ENCODE measurements at places on chromosomes 6 and 20.

- no peak for DNase-seq
These were observed 2.3 kb downstream of the TENT5A start for GRCh38 chr6:81750200-81750599.

GRCh38 chr20:53949319-53949839 lies 121.0 kb downstream of the BCAS1 start:
- peak; percentile 91 for DNase-seq

- DNase-seq: no peak
These were observed 23.9 kb downstream of the CNR1 start for GRCh38 chr6:88142297-88142668.

DNA sequence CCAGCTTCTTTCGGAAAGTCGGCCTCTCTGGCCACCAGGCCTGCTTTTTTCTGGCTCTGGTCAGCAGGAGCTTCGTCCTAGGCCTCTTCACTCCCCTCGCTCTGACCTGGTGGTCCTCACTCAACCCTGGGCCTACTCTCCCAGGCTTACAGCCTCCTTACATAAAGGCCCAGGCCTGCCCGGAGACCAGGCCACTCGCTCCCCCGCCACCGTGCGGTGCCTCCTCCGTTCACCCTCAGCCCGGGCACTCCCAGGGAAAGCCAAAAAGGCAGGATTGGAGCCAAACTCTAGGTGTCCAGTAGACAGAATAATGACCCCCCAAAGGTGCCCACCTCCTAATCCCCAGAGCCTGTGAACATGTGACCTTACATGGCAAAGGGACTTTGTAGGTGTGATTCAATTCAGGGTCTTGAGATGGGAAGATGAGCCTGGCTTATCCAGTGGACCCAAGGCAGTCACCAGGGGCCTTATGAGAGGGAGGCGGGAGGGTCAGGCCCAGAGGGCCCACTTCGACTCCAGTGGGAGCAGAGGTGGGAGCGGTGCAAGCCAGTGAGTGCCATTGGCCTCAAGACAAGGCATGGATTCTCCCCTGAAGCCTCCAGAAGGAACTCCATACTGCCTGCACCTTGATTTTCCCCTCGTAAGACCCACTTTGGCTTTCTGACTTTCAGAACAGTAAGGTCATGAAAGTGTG lies 118.6 kb upstream of the PTPN1 start:
- DNase-seq: no peak

- DNase-seq: no peak
These were observed 248.8 kb upstream of the PRND start for GRCh38 chr20:4472906-4473305.

GRCh38 chr20:7760247-7761031 lies 179.8 kb downstream of the HAO1 start:
- DNase-seq: peak; percentile 80

GRCh38 chr6:166907373-166907841 lies 48.9 kb downstream of the RNASET2 start:
- DNase-seq: no peak

DNA sequence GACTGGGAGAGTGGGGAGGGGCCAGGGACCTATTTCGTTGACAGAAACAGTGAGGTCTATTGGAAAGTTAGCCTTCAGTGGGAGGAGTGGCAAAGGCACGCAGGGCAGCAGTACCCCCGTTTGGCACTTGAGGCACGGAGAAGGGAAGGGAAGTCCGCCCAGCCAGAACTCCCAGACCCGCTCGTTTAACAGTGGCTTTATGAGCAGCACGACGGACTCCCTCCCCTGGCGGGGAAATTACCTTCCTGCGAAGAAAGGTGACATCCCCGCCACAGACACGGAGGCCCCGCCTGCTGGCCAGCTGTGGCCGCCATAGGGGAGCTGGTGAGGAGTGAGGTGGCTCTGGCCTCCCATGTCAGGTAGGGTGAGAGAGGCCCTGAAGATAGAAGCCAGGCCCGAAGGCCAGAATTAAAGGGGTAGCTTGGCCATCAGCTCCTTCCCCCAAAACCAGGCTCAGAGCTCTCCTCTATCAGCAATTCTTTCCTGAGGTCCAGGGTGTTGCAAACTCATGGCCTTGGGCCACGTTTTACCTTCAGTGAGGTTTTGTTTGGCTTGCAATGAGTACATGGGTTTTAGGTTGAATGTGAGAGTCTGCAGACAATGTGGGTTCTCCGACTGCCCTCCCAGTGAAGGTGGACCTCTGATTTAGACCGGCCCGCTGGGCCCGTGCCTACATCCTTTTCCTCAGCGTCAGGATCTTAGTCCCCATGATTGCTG lies 123.7 kb downstream of the MRPL14 start:
- DNase-seq: no peak

DNA sequence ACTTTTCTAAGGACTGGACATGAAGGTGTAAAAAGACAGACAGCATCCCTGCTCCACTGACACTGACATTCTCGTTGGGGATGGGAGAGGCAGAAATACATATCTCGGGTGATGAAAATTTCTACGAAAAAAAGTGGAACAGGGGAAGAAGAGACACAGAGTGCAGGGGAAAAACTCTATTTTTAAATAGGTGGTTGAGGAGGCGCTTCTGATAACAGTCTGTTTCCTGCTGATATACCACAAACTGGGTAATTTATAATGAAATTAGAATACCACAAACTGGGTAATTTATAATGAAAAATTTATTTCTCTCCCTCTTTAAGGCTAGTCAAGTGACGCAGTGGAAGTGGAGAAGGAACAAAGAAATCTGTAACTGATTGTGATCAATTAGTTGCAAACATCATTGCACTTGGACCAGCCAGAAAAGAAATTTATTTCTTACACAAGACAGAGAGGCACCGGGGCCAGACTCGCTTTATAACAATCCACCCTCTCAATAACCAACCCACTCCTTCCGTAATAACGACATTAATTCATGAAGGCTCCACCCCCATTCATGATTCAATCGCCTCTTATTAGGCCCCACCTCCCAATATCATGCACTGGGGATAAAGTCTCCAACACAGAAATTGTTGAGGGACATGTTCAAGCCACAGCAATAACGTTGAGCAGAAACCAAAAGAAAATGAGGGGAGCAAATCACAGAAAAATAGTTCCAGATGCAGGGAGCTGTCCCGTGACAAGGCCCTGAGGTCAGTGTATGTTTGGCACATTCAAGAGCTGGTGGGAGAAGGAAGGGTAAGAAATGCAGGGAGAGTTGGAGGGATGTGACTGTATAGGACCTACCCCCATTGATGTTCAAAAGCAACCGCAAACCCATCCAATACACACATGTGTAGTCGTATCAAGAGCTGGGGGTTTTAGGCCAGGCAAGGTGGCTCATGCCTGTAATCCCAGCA lies 6.6 kb upstream of the SRSF6 start:
- no peak for DNase-seq

DNA sequence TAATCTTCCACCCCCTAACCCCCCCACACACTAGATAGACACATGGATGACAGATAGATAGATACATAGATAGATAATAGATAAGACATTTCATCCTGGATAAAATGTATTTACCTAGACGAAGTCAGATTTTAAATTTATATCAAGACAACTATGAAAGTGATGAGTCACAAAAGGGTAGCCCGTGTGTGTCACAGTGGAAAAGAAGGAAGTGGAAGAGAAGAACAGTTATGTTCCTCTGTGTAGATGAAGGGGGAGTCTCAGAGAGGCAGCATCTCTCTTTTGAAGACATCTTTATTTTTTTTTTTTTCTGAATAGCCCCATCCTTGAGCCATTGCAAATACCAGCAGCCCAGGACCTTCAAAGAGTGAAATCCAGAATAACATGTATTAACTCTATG lies 121.7 kb upstream of the VGLL2 start:
- DNase-seq: no peak

- no peak for DNase-seq
These were observed 6.3 kb downstream of the ZMYND8 start for GRCh38 chr20:47350181-47350550.

GRCh38 chr6:44024574-44025219 lies 102.6 kb downstream of the MRPL14 start:
- no peak for DNase-seq

DNA sequence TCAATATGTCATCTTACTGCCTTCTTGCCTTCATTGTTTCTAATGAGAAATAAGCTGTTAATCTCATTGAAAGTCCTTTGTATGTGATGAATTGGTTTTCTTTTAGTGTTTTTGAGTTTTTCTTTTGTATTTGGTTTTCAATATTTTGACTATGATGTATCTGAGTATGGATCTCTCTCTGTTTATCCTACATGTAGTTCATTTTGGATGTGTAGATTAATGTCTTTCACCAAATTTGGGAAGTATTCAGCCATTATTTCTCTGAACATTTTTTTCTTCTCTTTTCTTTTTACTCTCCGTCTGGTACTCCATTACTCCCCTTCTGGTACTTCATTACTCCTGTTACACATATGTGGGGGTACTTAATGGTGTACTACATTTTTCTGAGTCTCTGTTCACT lies 337.0 kb upstream of the RNF24 start:
- no peak for DNase-seq

DNA sequence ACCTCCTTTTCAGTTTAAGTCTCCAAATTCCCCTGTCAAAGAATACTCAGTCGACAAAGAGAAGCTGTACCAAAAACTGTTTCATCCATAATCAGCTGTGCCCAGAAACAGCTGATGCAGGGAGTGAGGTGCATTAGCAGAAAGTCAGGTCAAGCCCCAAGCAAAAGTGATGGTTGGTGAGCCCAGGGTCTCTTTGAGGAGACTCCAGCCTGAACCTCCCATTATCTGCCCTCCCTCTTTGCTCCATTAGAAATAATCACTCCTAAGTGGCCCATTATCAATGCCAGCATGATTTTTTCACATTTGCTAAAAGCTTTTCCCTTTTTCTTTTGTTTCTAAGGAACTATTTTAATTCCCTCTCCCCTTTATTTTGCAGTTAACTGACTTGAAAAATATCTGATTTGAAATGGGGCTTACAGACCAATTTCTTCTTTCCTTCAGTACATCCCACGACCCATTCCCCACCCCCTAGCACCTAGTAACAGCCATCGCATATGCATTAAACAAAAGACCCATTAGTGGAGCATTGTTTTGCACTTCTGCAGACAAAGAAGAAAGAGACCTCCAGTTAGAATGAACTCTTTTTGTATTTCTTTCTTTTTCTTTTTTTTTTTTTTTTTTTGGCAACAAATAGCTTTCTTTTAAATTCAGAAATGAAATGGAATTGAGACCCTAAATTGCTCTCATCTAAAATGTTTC lies 257.0 kb downstream of the GRIK2 start:
- DNase-seq: no peak

DNA sequence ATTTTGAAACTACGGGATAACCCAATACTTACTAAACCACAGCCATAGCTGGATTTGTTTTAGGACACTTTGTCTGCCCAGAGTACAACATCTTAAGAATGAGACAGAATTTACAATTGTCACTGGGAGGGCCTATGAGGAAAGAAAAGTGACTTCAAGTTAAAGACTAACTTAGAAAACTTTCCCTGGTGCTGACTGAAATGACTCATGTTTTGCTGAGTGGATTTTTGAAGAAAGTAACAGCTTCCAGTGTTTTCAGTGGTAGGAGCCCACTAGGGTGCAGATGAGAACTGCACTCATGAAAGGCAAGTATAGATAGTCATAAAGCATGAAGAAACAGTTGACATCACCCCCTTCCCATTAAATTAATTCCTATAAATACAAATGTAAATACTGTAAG lies 988.2 kb upstream of the MAP3K7 start:
- peak; percentile 32 for DNase-seq

DNA sequence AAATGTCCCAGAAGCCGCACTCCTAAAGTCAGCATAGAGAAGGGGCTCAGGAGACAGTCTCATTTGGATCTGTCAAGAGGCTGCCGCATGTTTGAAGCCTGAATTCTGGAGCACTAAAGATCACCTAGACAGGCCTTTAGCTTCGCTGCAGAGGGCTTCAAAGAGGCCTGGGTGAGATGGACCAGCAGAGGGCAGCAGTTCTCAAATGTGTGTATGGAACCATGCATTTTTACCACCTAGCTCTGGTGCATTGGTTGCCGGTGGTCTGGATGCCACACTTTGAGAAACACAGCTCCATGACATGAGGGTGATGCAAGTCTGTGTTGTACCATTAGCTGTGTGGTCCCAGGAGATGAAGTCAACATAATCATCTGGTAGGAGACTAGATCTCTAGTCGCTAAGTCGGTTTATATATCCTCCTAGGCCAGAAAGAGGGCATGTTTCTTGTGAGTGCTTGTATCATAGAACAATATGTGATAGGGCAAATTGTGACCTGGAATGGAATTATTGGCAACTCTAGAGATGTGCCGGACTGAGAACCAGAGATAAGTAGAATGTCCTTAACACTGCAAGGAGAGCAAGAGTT lies 64.8 kb downstream of the KIAA0319 start:
- peak; percentile 67 for DNase-seq

DNA sequence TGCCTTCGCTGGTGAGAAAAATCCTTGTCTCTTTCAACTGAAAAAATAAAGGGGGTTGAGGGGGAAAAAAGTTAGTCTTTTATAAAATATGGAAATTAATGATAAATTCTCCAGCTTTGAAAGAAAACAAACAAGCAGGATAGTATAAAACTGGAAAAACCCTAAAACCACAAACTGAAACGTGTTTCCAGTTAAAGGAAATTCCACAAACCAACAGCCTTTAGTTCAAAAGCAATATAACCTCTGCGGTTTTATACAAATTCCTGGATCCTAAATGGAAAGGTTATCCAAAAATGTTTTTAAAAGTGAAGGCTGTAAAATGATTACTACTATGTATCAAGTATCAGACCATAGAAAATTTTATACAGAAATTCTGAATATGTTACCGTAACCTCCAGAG lies 55.6 kb downstream of the BMP5 start:
- no peak for DNase-seq

DNA sequence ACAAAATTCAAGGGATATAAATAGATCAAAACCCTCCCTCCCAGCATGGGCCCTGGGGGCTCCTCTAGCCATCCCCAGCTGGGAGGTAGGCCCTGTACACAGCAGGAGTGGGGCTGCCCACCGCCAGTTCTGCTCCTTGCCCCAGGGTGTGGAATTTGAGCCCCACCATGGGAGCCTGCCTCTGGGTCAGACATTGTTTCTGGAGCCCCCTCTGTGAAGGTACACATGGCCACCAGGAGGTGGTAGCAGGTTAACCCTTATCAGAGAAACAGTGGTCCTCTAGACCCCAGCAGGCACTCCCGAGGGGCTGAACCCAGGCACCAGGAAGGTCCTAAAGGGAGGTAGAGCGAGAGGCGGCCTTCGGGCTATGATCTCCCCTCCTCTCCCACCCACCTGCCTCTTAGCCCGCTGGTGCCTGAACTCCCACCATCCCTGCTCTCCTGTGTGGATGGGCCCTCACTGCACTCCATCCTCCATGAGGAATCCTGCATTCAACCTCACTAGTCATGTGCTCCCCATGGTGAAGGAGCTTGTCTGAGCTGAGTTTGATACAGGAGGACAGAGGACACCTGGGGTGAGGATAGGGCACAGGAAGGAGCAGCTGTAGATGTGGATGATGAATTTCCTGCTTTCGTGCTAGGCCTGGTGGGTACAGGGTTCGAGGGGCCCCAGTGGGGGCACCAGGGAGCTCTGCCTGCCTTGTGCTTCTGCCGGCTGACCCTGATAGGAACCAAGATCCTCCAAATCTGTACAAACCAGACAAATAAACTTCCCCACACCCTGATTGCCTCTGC lies 114.9 kb downstream of the GRM4 start:
- DNase-seq: no peak
